AG04449 (cell line): ENCODE measurements at places on chromosomes 7 and 10.

DNA sequence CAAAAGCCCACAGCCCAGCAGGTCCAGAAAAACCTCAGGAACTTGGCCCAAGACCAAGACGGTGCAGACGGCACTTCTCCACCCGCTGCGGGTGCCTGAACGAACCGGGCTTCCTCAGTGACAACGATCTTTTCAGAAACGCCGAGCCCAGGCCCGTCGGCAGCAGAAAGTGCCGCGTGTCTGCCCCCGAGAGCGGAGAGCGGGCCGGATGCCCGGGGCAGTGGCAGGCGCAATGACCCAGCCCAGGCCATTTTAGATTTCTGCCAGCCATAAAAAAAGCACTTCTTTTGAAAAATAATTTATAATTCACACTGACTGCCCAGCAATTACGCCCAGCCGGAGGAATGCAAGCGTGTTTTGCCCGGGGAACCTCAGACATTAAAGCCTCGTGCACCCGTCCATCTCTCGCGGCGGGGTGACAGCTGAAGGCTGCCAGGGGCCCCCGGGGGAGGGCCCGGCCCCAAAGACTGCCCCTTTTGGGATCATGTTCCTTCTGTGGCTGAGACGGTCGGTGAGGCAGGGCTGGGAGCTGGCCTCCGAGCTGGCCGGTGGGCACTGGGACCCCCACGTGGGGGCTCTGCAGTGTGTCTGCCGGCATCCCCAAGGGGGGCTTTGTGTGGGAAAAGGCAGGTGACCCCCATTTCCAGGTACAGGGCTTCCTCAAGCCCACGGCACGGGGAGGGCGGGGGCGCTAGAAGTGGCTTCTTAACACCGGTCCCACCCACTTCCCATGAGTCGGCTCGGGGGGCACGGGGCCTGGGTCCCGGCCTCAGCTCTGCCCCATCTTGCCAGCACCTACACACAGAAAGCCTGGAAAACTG lies 71.3 kb upstream of the PDGFA start:
- no peak for DNase-seq

GRCh38 chr7:157339777-157340677 lies 3.2 kb downstream of the DNAJB6 start:
- DNase-seq: no peak

- no peak for DNase-seq
Measured at GRCh38 chr10:114349522-114350215, 54.6 kb downstream of the AFAP1L2 start.

DNA sequence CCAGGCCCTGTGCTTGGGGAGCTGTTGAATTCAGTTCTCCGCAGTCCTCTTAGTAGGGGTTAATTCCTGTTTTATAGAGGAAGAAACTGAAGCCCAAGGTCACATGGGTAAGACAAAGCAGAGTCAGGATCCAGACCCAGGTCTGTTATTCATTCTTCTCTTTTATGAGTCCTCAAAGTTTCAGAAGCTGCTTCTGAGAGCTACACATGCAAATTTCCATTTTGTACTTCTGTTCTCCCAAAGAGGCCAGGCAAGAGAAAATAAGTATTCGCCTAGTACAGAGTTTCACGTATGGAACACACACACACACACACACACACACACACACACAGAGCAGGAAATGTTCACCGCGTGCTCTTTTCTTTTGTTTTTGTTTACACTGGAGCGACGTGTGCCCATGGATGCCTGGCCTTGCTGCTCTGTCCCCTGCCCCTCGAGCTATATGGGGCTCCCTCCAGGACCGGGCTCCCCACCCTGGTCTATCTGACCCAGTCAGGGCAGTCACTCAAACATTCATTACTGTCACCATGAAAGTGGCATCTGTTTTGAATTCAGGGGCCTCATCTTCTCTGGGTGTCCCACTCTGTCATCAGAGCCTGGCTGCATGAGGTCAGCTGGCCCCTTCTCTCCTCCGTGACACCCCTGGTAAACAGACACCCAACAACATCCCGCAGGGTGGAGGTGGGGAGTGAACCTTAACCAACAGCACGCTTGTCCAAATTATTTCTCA lies 84.4 kb downstream of the TNS3 start:
- DNase-seq: no peak

GRCh38 chr7:155791836-155792235 lies 20.4 kb downstream of the SHH start:
- DNase-seq: no peak

- no peak for DNase-seq
Measured at GRCh38 chr7:107194052-107194451, 25.2 kb downstream of the HBP1 start.

DNA sequence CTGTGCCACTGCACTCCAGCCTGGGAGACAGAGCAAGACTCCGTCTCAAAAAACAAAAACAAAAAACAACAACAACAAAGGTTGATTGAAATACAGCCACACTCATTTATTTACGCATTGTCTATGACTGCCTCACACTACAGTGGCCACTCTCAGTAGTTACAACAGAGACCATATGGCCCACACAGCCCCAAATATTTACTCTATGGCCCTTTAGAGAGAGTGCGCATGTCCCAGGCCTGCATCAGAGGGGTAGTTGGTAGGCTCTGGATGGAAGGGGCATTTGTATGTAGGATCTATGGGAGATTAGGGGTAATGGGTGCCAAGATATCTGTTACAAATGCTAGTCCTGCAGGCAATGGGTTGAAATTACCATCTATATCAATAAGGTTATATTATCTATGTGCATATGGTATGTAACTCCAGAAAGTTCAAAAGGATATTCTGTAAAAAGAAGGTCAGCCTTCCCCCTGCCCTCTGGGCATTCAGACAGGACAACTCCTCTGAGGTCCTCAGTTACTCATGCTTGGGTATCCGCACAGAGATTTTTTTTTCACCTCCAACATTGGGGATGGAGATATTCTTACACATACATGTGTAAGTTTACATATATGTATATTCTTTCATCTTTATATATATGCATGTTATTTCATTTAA lies 56.3 kb downstream of the DENND2A start:
- no peak for DNase-seq

DNA sequence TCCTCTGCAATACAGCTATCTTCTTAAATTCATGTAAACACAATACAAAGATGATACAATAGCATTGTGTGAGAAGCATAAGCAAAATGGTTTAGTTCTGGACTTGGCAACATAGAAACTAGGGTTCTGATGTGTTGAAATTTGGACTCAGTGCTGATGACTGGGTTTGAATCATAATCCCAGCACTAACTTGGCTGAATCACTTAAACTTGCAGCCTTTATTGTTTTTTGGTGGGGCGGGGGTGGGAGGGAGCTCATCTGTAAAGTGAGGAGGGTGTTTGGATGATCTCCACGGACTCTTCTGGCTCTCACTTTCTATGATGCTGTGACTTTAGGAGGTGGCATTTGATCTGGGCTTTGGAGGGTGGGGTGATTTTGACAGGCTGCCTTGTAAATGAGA lies 158.2 kb downstream of the WNT2 start:
- DNase-seq: no peak
